Transverse colon (tissue), 4 donors: ENCODE measurements at places on chromosomes 1 and 21.
A peak's percentile ranks its signal among the peaks of the same experiment; 100 is the strongest.

GRCh38 chr1:10530281-10530740 lies 55.6 kb downstream of the PEX14 start:
- peak; percentile 45 for DNase-seq

DNA sequence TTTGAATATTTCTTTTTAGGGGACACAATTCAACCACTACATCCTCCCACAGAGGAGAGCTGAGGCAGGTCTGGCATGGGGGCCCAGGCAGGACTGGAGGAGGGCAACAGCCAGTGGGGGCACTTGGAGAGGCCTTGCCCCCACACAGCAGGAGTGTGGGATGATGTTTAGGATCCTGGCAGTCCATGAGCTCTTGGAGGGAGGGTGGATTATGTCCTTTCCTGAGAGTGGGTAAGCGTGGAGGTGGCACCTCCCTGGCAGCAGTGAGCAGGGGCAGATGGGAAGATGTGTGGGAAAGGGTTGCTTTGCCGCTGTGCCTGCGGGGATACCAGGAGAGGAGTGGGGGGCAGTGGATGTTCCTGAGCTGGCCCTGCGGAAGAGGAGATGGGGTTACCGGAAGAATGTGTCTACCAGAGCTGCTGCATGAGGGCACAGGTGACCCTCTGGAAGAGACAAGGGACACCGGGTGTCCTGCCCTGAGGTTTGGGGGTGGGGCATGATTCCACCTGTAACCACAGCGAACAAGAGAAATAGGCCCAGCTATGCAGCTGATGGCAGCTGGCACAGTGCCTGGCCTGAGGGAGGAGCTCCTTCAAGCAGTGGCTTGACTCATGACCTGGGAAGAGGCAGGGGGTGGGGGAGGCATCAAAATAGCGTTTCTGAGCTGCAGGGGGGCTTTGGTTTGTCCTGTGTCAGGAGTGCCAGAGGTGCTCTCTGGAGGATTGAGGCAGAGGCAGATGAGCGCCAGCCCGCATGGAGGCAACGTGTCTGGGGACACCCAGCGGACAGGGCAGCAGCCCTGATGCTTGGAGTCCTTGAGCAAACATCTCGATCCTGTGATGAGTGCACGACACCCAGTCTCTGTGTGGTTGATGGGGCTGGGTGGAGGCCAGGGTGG lies 123.9 kb upstream of the TMPRSS2 start:
- DNase-seq, result peak; percentile 83

DNA sequence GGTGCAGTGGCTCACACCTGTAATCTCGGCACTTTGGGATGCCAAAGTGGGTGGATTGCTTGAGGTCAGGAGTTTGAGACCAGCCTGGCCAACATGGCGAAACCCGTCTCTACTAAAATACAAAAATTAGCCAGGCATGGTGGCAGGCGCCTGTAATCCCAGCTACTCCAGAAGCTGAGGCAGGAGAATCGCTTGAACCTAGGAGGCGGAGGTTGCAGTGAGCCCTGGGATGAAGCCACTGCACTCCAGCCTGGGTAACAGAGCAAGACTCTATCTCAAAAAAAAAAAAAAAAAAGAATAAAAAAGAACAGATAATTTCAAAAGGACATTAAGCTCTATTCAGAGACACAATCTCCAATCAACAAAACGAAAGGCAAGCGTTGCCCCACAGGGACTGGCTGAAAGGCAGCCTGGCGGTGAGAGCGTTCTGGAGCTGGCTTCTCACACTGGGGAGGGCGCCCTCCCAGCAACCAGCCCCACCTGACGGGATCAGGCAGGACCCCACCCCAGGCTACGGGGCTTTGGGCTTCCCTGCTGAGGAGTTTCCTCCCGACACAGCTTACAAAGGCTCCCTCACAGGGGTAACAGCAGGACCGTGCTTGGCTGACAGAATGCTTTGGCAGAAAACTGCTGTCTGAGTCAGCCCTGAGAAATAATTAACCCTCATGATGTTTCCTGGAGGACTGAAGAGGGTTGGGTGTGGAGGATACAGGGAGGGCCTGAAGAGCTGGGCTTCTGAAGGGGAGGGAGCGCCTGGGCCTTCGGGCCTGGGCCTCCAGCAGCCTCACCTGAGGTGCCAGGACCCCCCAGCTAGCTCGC lies 31.1 kb upstream of the SRP9 start:
- peak; percentile 71 for DNase-seq

GRCh38 chr1:20819818-20820217 lies 32.7 kb upstream of the HP1BP3 start:
- no peak for DNase-seq

- DNase-seq, result no peak
These were observed 107.3 kb downstream of the NMNAT2 start for GRCh38 chr1:183310753-183311479.

DNA sequence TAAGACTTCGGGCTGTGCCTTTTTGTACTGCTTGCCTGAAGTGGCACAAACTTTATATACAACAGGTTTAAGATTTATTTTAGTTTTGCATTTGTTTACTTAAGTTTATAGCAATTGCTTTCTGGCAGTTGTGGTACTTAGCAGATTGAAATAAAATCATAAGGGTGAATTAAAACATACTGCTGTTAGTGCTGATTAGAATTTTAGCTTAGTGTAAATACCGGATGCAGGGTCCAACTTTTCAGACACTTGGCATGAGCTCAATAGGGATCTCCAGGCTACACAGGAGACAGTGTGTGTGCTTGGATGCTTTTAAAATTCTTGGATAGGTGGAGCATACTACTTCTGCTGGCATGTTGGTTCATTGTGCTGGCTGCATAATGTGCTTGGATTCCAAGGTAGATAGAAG lies 159.6 kb downstream of the NFIA start:
- DNase-seq, result no peak

- DNase-seq, result peak; percentile 20
These were observed 62.2 kb downstream of the ELK4 start for GRCh38 chr1:205569411-205570172.

DNA sequence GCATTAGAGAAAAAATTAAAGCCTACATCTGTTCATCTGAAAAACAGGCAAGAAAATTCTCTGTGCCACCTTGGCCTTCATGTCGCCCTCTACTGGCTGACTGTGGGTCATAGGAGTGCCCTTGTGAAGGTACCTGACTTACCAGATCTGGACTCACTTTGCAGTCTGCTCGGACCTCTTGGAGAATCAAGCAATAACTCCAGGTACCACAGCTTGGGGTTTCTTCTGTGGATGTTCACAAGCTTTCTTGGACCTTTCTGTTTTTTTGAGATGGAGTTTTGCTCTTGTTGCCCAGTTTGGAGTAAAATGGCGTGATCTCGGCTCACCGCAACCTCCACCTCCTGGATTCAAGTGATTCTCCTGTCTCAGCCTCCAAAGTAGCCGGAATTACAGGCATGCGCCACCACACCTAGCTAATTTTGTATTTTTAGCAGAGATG lies 2.4 kb upstream of the PRAMEF18 start:
- DNase-seq, result peak; percentile 31

DNA sequence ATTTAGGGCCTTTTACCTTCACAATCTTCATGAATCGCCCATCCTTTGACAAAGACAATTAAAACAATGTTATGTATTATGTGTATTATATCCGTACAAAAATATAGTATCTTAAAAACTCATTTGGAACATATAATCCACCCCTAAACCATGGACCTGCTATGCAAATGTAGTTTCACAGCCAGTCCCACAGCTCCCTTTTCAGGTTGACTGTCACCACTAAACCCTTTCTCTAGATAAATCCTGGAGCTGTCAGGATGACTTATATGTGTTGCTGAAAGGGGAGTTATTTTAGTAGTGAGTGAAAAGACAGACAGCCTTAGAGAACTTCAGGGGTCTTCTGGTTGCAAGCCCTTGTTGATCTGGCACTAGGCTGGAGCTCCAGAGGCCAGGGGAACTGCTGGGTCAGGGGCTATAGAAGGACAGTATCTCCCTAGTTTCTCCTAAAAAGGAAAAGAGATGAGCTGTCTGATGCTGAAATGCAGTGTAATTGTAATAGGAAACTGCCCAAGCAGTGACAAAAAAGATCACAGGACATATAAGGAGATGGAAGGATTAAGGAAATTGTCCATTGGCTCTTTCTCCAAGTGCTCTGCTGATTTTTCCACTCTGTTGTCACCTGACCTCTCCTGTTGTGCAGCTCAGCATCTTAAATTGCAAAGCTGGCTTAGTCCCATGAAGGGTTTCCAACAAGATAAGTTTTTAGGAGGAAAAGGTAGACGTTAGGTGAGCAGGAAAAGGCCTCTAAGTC lies 127.7 kb downstream of the S1PR1 start:
- no peak for DNase-seq

- DNase-seq, result no peak
These were observed 38.3 kb upstream of the PAX7 start for GRCh38 chr1:18592368-18592767.

DNA sequence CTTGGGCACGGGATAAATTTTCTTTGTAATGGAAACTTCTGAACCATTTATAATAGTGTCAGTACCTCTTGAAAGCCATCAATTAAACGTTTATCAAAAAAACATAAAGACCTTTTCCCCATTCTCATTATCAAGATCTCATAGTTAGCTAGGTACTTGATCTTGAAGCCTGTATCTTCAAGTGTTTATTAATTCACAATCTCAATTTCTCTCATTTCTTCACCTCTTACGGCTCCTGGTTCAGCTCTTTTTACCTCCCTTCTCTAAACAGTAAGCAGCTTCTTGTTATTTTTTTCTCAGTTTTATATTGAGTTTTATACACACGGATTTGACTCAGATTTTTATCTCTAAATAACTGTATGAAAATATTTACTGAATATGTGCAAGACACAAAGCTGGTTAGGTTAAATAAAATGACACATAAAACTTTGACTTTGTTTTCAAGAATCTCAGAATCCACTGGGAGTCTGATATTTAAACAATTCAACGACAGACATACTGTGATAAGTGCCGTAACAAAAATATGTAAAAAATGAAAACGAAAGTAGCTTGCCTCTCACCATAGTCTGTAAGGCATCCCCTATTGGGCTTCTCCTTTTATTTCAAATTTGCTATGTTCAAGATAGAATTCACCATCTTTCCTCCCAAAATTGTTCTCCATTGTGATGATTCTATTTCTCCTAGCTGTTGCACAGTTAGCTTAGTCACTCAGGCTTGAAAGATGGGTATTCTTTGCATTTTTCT lies 411.6 kb upstream of the ZRANB2 start:
- no peak for DNase-seq

- DNase-seq, result no peak
These were observed 39.8 kb downstream of the SNAP47 start for GRCh38 chr1:227774821-227775661.

DNA sequence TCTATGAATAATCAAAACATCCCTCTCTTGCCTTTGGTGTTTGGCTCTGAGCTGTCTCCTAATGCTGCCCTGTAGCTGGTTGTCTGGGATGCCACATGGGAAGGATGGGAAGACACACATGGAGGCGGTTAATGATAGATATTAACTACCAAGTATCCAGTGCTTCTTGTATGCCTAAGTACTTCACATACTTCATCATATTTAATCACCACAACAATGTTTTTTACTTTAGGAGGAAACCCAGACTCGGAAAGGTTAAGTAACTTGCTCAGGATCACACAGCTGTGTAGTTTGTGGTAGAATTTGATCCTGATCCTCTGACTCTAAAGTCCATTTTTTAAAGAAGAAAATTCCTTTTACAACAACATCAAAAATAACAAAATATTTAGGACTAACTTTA lies 88.0 kb downstream of the HHAT start:
- no peak for DNase-seq

GRCh38 chr1:218661411-218661810 lies 316.3 kb downstream of the TGFB2 start:
- no peak for DNase-seq

- DNase-seq, result no peak
These were observed 32.3 kb downstream of the EEIG2 start for GRCh38 chr1:108592030-108592759.

DNA sequence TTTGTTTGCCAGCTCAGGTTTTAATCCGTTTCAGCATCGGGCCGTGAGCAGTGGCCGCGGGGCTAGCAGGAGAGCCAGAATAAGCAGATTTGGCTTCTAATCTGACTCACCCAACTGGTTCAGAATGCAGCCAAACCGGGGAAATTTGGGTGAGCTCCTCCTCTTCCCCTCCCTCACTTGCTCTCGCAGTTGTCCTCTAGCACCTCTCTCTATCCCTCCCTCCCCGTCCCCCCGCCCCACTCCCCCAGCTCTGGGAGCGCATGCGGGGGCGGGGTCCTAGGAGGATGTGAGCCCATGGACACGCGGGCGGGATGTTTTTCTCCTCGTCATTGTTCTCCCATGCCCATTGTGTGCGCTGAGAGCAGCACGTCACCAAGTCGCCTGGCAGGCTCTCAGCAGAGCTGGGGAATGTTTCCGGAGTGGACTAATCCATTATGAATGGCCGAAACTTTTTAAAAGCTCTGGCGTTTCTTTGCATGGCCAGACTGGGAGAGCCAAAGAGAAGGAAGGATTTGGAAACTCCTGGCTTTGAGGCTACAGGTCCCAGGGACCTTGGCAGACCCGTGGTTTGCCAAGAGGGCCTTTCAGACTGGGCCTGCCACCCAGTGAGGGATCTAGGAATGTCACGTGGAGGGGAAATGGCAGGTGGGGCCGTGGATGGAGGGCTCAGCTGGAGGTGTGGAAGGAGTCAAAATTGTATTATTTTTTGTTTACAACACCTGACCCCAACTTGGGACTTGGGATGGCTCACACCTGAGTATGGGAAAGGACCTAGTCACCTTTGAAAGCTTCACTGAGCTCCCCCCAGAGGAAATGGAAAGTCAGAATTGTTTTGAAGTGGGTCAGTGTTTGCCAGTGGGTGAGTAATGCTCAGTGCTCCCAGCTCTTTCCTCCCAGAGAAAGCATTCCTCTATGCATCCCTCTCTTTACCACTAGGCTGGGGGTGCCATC lies 39.2 kb downstream of the CDK18 start:
- peak; percentile 54 for DNase-seq

DNA sequence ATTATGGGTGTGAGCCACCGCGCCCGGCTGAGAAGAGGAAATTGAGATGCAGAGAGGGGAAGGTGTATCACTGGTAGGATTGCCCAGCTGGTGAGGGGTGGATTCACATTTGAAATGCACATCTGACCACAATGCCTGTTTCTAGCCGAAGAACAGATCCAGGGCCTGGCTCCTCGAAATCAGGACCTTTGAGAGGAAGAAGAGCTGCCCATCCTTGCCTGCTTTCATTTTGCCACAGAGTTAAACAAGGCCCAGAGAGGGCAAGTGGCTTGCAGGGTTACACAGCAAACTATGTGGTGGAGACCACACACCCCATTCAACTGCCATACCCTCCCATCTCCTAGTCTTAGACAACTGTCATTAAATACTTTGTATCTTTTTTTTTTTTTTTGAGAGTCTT lies 32.9 kb upstream of the TMEM61 start:
- DNase-seq, result no peak
